Effector CD8-positive, alpha-beta T cell (primary cell): ENCODE measurements at places on chromosomes 6 and 20.

GRCh38 chr20:37223053-37223452 is 38.6 kb downstream of the GHRH start:
- no peak for DNase-seq

DNA sequence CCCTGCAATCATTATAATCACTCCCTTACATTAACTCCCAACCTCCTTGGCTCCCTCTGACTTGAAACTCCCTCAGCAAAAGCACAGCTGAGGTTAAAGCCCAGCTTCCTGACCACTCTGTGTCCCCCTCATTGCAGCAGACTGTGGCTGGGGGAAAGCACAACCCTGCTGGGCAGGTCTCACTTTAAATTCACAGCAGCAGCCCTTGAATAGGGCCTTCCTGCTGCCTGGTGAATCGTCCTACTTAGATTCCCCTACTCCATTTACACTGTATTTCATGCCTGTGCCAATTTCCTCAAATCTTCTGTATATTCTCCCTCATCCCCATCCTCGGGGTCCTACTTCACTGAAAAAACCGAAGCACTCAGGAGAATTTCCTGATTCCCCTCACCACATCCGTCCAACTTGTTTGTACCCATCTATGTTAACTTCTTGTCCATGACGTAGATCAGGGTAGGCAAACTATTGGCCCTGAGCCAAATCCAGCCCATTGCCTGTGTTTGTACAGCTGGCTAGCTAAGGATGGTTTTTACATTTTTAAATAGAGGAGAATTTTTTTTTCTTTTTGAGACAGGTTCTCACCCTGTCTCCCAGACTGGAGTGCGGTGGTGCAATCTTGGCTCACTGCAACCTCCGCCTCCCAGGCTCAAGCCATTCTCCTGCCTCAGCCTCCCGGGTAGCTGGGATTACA is 31.5 kb upstream of the GCM1 start:
- peak; percentile 21 for DNase-seq

GRCh38 chr20:40954521-40955165 is 74.0 kb upstream of the TOP1 start:
- DNase-seq: no peak

- DNase-seq: no peak
Measured at GRCh38 chr20:31496761-31497295, 17.4 kb upstream of the HM13 start.

DNA sequence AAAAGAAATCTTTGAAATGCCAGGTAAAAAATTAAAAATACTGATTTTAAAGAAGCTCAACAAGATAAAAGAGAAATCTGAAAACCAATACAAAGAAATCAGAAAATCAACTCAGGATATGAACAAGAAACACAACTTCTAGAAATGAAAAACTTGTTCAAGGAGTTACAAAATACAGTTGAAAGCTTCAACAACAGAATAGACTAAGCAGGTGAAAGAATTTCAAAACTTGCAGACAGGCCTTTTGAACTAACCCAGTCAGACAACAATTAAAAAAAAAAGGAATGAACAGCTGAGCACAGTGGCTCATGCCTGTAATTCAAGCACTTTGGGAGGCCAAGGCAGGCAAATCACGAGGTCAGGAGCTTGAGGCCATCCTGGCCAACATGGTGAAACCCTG is 57.8 kb downstream of the PDSS2 start:
- DNase-seq: no peak

GRCh38 chr6:34970488-34970887 is 81.4 kb downstream of the ANKS1A start:
- DNase-seq: no peak

GRCh38 chr20:8212286-8212685 is 80.2 kb downstream of the PLCB1 start:
- DNase-seq: no peak

DNA sequence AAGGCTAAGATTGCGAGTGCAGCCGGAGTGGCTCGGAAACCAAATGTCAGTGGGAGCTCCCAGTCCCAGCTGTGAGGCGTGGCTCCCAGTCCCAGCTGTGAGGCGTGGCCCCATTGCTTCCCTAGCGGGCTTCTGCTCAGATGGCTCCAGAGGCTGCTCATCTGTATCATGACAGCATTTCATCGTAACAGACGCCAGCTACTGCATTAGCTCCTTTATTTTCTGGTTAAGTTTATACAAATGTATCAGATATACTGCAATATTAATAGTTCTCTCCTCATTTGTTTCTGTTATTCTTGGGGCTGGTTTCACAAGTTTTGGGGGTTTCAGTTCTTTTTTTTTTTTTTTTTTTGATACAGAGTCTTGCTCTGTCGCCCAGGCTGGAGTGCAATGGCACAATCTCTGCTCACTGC is 34.7 kb upstream of the TBXT start:
- DNase-seq: no peak

- DNase-seq: no peak
Measured at GRCh38 chr6:37492991-37493660, 6.6 kb downstream of the CCDC167 start.

DNA sequence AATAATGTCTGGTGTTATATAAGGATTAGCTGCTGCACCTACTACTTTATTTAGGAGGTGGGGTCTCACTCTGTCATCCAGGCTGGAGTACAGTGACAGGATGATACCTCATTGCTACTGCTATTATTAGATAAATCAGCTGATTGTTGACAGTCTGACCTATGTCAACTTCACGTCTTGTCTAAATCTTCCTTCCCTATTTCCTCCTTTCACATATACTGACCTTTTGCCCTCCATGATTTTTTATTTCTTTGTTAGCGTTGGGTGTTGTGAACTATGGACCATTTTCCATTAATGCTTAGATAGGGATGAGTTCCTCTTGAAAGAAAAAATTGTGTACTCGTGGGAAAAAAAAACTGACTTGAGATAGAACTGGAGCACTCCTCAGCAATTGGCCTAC is 109.9 kb upstream of the BEND6 start:
- no peak for DNase-seq

GRCh38 chr20:50426866-50427718 is 83.1 kb upstream of the PTPN1 start:
- no peak for DNase-seq

- DNase-seq: no peak
Measured at GRCh38 chr6:155228546-155229166, 35.2 kb upstream of the CLDN20 start.

DNA sequence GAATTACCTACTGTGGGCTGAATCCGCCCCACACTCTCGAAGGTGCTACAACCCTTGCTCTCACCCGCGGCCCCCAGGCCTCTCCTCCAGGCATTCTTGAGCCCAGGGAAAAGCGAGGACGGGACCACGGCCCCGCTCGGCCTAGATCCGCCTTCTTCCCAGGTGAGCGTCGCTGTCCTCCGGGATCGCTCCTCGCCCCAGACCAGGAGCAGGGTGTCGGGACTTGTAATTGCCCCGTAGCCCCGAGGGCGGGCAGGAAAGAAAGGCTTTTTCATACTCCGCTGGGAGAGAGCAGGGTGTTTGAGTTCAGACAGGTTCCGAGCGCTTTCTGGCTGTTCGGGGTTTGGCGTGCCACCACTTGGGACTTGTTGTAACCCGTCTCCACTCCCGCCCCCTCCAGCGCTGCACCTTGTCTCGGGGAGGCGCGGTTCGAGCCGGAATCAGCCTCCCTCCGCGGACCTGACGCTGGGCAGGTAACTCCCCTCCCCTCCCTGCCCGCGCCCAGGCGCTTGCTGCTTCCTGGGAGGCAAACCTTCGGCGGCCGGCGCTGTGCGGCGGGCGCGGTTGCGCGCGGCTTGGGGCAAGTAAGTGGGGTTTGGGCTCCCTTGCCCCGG is at the start of gene FAM83B:
Gene FAM83B, plus strand, starts transcription at position 529 of the 614 bp plus-strand sequence. CDS start 23,476 bp downstream, outside the sequence.
- DNase-seq: no peak

DNA sequence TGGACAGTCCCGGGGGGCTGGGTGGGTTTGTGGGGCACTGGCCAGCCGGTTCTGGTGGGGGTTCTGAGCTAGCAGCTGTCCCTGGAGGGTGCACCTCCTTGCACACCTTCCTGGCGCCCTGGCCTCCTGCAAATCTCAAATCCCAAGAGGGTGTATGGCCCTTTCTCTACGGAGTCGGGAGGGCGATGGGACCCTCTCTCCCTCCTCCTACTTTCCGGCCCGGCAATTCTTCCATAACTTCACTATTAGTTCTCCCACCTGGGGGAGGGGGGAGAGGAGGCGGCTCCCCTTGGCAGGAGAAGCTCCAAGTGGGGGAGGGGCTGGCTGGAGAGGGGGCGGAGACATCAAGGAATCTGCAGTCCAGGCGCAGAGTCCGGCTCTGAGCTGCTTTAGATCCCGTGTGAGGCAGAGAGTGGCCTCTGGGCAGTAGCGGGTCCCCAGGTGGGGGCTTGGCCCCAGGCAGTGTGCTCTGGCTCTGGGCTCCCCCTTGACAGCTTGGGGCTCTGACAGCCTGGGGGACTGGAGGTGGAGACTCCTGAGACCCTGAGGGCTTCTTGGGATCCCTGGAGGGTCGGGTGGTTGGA is 1.4 kb upstream of the LAMA5 start:
- no peak for DNase-seq

- no peak for DNase-seq
Measured at GRCh38 chr6:150636808-150637207, 37.1 kb downstream of the PLEKHG1 start.

- DNase-seq: no peak
Measured at GRCh38 chr6:65170273-65170672, 536.8 kb downstream of the EYS start.

DNA sequence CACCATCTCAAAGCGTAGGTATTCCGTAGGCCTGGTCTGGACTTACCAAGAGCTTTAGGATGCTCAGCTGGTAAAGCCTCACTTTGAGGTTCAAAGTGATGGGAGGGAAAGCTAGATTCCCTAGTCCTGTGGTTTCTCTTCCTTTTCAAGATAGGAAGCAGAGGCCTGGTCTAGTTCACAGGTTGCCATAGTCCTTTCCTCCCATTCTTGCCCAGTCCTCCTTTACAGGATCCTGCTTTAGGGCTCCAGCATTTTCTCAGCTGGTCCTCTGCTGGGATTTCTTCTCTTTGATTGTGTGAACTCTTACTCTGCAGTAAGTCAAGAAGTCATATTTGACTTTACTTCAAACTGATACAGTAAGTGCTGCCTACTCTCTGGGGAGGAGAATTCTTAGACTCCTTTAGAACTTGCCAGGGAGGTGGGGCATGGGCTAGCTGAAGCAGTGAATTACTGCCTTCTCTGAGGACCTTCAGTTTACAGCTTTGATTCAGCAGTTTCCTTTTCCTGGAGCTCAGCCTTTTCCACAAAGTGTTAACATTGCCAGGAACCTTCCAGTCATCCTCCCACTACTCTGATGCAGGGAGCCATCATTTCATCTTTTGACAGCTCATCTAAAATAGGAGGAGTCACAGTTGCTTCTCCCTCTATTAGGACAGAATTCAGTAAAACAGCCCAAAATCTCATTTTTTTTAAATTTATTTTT is 42.8 kb upstream of the PLCG1 start:
- DNase-seq: no peak

DNA sequence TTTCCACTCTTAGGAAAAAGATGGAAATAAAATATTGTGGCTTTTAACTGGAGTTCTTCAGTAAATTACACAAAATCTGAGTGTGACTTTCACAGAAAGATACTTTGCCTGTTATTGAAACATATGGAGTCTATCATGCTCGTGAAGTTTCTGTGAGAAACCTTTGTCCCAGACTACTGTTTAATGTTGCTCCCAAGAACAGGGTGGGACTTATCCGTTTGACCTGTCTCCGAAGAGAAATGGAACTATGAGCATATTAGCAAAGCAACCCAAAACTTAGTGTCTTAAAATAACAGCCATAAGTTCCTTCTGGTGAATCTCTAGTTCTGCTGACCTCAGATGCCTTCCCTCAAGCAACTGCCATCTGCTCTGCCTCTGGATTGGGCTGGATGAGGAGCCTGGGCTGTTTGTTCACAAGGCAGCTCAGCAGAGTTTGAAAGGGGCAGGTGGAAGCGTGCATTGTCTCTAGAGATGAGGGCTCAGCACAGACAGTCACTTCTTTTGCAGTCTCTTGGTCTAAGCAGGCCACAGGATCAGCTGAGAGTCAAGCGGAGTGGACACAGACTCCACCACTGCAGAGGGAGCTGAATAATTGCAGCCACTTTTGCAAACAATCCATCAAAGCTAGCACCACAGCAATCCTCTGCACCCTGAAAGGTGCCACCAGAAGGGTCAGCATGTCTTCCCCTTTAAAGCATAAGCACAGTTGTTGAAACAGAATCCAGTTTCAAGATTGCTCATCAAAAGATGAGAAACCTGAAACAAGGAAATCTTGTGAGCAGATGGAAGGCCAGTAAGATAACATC is 52.8 kb downstream of the MYB start:
- DNase-seq: no peak

DNA sequence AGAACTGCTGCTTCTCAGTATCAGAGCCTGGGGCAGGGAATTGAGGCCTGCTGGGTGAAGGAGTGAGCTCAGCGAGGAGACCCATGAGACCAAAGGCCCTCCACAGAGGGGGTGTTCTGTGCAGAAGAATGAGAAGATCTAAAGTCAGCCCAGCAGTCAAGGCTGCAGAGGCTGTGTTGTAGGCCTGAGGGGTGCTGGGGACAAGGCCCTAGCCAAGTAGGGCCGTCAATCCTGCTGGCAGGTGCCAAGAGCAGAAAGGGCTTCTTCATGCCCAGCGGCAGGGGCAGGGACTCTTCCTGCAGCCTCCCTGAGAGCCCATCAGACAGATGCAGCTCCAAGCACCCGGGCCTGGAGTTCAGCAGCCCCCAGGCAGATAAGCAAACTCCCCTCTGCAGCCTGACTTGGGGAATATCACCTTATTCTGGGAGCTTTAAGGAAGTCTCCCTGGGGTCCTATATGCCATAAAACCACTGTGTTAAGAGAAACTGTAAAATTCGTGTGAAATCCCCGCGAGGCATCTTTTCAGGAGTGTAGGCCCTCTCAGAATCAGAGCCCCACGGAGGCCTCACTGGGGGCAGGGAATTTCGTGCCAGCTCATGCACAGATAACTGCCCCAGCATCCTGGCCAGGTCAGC is 9.0 kb downstream of the CCDC167 start:
- no peak for DNase-seq

- DNase-seq: no peak
Measured at GRCh38 chr6:12586721-12587480, 129.7 kb upstream of the PHACTR1 start.

- no peak for DNase-seq
Measured at GRCh38 chr6:170087941-170088581, 202.8 kb downstream of the DLL1 start.

DNA sequence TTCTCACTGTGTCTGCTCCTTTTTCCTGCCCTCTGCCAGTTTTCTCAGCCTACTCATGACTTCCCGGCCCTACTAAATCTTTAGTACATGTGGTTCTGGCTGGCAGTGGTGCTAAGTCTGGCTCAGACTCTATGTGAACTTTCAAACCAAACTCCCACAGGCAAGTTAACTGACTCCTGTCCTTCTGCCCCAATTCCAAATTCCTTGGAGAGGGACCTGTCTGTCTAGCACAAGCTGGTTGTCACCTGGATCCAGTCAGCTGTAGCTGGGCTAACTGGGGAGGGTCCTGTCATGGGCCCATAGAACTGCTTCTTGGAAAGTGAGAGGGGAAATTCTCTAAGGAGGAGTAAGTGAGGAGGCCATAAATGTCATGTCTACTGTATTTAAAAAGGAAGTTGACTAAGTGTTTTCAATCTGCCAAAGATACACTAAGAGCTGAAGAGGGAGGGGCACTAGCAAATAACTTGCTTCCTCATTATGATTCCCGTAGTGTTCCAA is 240.1 kb downstream of the KCNQ5 start:
- no peak for DNase-seq
